Inflammatory macrophage treated with lipopolysaccharide for 1 hour (primary cell): ENCODE measurements at places on chromosomes 7 and 10.

DNA sequence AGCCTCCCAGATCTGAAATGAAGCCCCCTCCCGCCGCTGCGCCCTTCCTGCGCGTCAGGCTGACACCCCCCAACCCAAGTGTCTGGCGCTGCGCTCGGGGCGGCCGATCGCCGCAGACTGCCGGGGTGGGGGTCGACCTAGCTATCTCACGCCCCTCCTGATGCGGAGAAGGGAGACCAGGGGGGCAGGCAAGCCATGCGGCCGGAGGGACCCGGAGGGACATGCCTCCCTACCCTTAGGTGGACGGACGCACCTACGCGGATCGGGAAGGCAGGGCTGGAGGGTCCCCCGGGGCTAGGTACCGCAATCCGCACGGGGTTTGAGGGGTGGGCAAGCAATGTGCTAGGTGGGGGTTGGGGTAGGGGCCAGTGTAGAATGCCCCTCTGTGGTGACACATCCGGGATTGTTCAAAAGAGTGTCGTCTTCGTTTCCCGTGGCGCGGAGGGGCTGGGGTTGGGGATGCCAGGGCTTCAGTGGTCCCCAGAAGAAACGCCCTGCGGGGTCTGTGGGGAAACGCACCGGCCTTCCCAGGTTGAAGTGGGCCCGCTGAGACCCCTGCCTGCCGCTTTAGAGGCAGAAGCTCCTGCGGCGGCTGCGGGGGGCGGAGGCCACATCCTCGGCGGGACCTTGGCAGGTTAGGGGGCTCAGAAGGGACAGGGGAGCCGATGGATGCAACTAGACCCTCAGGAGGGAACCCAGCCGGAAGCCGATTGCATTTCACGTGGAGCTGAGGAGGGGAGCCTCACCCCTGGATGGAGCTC lies 913 bp downstream of the ADCYAP1R1 start:
- no peak for DNase-seq

DNA sequence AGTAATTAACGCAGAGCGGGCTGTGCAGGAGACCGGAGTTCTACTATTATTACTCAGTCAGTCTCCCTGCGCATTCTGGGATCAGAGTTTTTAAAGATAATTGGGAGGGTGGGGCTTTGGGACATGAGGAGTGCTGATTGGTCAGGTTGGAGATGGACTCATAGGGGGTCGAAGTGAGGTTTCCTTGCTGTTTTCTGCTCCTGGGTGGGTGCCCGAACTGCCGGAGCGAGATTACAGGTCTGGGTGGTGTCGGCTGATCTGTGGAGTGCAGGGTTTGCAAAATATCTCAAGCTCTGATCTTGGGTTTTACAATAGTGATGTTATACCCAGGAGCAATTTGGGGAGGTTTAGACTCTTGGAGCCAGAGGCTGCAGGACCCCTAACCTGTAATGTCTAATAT lies 3.9 kb upstream of the LRRC27 start:
- DNase-seq, result no peak

GRCh38 chr10:79239924-79240581 lies 107.2 kb upstream of the PPIF start:
- DNase-seq, result no peak

DNA sequence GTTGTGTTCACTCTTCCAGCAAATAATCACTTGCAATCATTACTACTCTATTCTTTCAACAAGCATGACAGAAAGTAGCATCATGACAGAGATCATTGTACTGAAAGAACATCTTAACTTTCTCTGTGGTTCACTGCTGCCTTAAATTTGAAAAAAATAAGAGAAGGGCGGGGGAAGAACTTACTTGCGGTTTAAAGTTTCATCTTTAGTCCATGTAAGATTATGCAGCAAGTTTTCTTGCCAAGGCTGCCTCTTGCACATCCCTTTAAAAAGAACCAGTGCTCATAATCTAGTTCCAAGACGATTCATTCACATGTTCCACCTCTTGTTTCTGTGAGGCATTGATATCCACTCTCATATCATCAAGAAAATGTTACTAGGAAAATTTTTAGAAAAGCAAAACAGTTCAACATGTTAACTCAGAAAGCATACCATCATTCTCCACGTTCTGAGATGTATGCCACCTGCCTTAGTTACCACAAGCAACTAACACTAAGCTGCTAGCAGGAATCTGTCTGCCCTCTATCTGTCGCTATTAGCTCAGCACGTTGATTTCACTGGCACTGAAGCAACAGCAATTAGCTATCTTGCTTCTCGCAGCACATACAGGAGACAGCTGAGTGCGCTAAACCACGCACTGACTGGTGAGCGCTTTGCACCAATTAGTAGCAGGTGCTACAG lies at the start of gene PCDH15:
Gene PCDH15 (minus strand): TSS at position 491 of the 681 bp plus-strand sequence. CDS start 136,969 bp downstream, outside the sequence.
- DNase-seq, result no peak

GRCh38 chr7:77393954-77394353 lies 22.2 kb downstream of the GSAP start:
- no peak for DNase-seq

- no peak for DNase-seq
Observed at GRCh38 chr10:485776-486175, 203.7 kb downstream of the DIP2C start.

- no peak for DNase-seq
Observed at GRCh38 chr7:71465741-71466189, 333.8 kb downstream of the GALNT17 start.

DNA sequence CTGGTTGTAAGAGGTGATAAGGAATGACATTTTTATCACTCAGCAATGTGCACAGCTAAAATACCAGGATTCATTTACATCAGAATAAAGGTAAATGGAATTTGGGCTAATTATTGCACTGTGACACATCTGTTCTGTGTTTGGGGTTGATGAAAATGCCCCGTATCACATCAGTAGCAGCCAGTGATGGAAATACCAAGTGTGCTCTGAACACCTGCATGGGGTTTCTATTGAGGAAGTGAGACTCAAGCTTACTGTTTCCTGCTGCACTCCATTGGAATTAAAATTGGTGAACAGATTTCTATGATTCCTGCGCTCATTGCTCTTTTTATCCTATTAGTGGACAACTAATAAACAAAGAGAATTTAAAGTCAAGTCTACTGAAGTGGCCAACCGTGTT lies 296.9 kb downstream of the NRG3 start:
- DNase-seq, result no peak

- no peak for DNase-seq
Observed at GRCh38 chr10:25934621-25935139, 651 bp downstream of the MYO3A start.

GRCh38 chr7:84536271-84536870 lies 341.8 kb upstream of the SEMA3A start:
- no peak for DNase-seq

- DNase-seq, result no peak
Observed at GRCh38 chr7:31796375-31796774, 109.4 kb downstream of the PPP1R17 start.

- no peak for DNase-seq
Observed at GRCh38 chr10:77264107-77264506, 373.5 kb downstream of the KCNMA1 start.

DNA sequence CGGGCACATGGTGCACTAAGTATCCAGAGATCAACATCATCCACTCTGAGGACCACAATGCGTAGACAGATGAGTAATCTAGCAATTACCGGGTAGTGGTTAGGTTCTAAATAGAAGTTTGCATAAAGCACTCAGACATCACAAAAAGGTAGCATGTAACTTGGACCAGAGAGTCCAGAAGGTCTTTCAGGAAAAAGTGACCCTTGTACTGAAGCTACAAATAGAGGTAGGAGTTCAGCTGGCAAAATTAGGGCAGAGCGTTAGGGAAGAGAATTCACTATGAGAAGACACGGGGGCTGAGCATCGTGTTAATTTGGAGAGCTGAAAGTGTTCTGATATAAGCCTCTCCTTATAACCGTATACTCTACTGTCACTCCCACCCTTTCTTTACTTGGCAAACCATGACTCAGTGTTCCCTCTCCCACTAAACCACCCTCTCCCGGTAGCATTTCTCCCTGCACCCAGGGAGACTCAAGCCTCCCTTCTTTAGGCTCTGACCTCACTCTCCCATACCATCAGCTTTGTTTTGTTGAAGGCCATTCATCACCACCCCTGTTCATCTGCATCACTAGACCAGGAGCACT lies 222.2 kb upstream of the FZD1 start:
- DNase-seq, result no peak

DNA sequence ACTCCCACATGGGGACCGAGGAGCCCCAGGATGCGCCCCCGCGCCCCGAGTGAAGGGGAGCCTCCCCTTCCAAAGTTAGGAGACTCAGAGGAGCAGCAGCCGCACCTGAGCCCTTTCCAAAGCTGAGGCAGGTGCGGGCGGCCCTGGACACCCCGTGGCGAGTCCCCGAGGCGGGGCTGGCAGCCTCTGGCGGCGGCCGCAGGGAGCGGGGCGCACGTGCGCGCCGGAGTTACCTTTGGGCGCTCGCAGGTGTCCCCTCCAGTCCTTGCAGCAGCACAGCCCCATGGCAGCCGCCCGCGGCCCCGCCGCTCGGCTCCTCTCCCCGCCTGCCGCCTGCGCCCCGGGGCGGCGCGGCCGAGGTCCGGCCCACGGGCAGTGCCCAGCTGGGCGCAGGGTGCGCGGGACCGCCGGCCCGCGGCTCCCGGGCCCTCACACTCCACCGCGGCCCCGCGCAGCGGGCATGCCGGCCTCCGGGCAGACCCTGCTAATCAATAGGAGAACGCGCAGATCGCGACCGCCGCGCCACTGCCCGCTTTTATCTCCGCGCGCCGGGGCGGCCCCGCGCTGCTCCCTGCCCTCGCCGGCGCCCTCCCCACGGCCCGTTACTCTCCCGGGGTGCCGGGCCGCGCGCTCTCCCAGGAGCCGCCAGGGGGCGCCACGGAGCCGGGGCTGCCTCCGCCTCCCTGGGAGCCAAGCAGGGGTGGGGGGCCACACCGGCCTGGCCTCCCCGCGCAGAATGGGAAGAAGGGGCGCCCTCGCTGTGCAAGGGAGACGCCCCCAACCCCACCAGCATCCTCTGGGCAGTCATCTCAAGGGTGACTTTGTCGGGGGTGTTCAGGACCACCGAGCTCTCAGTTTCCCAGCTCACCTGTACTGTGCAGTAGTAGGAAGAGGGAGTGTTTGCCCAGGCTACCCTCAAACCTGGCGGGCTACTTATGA lies 80.8 kb downstream of the ARHGAP22 start:
- DNase-seq, result peak; percentile 39

DNA sequence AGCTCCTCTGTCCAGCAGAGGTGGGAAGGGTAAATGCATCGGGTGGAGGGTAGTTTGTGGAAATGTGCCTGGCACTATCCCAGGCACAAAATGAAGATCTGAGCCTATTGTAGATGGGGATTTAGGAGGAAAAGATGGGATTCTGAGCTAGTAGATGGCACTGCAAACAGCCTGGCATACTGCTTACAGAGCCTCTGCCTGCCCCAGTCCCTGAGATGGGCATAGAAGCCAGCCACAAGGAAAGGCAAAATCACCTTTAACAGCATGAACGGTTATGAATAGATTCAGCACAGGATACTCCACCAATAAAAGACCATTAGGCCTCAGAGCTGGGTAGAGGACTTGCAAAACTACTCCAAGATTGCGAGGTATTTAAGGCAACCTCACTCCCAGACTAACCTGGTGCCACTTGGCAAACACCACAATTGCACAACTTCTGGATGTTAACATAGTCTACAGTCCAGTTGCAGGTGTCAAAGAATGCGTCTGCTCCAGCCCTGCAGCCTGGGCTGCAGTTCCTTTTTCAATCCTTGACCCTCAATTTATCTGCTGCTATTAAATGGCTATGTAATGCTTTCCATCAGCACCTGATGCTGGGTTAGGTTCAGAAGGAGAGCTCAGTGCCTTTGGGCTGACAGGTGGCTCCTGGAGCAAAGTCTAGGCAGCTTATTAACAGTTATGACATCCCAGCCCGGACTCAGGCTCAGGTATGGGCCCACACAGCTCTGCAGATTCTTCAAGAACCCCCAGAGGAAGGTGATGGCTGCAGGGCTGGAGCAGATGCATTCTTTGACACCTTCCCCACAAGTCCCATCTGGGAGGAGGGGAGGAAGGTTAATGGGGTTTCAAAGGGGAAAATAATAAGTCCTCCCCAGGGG lies 34.0 kb downstream of the CDHR3 start:
- DNase-seq, result no peak

GRCh38 chr7:90850471-90850870 lies 254.3 kb downstream of the CDK14 start:
- no peak for DNase-seq

- no peak for DNase-seq
Observed at GRCh38 chr10:132802694-132803320, 16.9 kb upstream of the NKX6-2 start.
